ENCODE measurements at places on chromosomes 3 and 15. TPM values are rescaled to one million over a fixed set of nuclear protein-coding genes. Genes with fewer than 3 reads are reported as not detected.

GRCh38 chr3:150409512-150410310 lies 1.6 kb downstream of the TSC22D2 start:
- DNase-seq: peak; percentile 78

DNA sequence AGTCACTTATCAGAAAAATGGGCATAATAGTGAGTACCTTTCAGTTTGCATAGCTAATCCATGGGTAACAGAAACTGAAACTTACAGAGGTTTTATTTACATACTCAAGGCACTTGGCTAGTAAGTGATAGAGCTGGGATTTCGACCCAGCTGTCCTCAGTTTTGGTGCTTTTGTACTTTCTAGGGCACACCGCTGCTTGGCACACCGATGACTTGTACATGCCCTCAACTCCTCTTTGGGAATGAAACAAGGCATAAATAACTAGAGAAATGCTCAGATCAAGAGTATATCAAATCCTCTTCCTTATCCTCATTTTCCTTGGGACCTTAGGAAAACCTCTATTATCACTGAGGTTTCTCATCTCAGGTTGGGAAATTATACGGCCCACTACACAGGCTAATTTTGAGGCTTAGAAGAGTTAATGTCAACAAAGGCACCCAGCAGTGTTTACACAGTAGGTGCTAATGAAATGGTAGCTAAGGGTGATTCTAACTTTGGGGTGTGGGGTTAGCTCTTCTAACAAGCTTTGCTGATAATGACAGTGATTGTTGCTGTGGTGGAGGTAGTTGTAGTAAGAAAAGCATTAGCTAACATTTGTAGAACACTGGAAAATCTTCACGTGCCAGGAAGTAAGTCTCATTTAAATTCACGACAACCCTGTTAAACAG lies 20.3 kb upstream of the DGKG start:
- no peak for DNase-seq

DNA sequence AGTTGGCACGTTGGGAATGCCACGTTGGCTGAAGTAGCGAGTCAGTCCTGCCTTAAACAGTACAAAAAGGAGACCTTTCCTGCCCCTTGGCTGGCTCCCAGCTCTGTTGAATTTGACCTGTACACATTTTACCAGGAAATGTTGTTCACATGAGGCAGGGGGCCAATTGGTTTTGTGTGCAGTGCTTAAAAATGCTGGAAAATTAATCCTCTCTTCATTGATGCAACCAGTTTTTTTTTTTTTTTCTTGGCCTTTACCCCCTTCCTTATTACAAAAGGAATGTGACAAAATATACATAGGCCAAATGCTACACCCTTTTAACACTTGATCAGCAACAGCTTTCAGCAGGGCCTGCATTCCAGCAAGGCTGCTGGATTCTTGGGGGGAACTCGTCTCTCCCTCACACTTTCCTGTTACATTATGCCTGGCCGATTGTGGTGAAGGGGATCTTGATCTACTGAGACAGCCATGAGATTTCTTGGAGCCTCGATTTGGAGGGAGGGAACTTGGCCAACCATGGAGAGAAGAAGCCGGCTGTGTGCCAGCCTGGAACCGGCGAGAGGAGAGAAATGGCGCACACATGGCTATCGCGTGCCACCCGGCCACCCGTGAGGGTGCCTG lies 93.1 kb downstream of the DNASE1L3 start:
- DNase-seq: no peak

ELL3 gene
- 1.8 TPM for total RNA-seq

DNA sequence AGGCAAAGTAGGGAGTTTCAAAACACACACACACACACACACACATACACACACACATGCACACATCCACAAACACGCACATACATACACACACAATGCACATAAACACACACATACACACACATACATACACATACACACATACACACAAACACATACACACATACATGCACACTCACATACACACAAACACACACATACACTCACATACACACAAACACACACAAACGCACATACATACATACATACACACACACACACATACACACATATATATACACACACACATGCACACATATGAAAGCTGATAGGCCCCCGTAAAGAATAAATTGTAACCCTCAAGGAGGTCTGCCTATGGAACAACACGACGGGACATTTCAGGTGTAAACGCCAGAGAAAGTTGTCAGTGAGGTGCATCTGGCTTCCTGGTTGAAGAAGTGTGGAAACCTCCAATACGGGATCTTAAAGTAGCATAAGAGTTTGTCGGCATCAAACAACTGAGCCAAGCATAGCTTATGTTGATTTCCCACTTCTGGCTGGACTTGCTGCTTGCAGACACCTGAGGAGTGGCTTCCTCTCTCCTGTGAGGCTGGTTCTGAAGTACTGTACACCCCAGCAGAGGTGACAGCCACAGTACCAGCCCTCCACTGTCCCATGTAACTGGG lies 5.8 kb downstream of the RFTN1 start:
- DNase-seq: no peak

DNA sequence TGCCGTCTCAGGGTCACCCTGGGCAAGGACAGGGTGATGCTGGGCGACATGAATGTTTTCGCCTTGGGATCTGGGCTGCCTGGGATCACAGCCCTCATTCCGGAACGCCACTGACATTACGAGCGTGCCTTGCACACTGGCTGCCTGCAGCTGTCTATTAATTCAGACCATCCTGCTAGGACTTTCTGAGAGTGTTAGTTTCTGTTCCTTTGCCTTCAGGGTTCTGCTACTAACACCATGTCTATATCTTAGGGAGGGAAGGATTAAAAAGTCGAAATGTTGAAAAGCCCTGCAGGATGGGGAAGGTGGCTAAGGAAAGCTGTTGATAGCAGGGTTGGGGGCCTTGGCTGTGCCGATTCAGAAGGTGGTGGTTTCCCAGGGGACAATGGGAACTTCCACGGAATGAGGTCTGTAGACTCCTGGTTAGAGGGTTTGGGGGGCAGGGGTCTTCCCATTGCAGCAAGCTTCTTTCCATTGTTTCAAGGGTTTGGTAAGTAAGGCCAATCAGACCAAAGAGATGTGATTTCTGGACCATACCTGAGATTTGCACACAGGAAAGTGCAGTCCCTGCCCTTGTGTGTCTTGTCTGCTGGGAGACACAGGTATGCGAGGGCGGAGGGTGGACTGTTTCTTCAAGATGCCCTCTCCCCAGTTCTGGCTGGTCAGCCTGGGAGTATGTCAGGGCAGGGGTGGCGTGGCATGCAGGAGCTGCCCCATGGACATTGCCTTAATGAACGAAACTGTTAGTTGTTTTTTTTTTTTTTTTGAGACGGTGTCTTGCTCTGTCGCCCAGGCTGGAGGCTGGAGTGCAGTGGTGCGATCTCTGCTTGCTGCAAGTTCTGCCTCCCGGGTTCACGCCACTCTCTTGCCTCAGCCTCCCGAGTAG lies 50.9 kb downstream of the RGMA start:
- no peak for DNase-seq

RASL12 gene
- total RNA-seq: not detected

GRCh38 chr3:141060327-141060726 lies 9.2 kb downstream of the SPSB4 start:
- no peak for DNase-seq

RTP3 gene
- not detected for total RNA-seq

Measured in naive thymus-derived CD4-positive, alpha-beta T cell (primary cell).